ENCODE measurements at places on chromosomes 5 and 9. TPM values are rescaled to one million over a fixed set of nuclear protein-coding genes. Genes with fewer than 3 reads are reported as not detected.
A peak's percentile ranks its signal among the peaks of the same experiment; 100 is the strongest.

The PCDHA9 gene
- 0.22 TPM for total RNA-seq

The OBP2B gene
- total RNA-seq, result not detected

DNA sequence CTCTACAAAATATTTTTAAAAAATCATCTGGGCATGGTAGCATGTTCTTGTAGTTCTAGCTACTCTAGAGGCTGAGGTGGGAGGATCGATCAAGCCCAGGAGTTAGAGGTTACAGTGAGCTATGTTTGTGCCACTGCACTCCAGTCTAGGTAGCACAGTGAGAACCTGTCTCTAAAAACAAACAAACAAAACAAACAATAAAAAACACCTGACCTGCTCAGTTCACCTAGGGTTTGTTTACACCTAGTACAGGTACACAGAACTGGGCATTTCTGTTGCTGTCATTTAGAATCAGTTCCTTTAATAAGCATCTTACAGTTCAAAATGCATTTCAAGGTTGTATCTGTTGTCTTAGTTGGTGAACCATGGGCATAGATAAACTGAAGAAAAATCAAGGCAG, 95.3 kb downstream of the MEGF10 start:
- DNase-seq, result no peak

GRCh38 chr9:84514421-84514820, 155.1 kb upstream of the NTRK2 start:
- no peak for DNase-seq

- no peak for DNase-seq
These were observed 7.2 kb downstream of the CSNK1A1 start for GRCh38 chr5:149544028-149544420.

DNA sequence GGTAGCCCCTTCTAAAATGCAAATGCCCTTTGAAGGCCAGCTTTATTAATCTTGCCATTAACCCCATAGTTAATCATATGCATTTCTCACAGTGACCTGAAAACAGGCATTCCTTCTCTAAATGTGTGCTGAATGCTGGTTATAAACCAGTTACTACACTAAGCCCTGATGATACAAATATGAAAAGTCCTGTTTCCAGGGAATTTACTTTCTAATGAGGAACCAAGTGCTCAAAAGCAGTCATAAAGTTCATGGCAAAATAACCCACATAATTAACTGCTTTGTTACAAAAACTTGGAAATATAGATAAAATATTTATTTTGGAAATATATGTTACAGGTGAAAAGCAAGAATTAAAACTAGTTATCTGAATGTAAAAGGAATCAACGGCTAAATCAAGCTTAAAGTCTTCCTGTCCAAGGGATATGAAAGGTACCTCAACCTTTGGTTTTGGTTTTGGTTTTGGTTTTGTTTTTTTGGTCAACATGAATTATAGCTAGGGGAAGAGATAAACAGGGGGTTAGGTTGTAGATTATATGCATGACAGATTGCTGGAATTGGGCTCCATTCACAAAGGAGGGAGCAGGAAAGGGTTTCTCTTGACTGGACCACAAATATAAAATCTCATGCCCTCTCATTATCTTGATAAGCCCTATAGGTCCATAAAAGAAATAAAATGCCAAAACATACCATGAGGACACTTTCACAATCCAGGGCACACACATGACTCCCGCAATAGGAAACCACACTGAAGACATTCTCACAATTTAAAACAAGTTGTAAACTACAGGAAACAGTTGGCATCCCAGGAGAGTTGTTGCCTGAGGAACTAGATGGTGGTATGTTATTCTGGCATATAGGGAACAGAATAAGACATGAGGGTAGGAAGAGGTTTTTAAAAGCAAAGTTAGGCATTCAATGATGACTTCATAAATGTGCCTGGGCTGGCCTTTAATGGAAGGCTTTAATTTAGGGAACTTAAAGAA, 46.7 kb upstream of the MACIR start:
- no peak for DNase-seq

DNA sequence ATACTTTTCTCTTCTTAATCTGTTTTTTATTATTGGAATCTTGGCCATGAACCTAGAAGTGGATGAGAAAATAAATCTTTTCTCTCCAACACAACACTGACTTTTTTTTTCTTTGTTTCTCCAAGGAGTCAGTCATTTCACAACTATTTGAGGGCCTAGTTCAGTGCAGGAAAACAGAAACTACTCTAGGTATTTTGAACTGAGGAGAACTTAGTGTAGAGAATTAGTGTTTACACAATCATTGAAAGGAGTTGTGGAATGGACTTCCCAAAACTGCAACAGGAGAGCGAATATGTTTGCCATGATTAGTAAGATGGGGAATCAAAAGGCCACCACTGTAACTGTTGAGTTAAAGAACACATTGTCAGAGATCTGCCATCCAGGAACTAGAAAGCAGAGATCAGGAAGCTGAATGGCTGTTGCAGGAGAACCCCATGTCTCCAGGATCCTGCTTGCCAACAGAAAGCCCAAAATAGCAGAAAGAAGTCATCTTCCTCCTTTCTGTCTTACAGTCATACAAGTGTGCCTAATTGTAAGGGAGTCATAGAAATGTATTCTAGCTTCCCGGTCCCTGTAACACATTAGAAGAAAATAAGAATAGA, 20.3 kb upstream of the PCDH1 start:
- DNase-seq, result no peak

DNA sequence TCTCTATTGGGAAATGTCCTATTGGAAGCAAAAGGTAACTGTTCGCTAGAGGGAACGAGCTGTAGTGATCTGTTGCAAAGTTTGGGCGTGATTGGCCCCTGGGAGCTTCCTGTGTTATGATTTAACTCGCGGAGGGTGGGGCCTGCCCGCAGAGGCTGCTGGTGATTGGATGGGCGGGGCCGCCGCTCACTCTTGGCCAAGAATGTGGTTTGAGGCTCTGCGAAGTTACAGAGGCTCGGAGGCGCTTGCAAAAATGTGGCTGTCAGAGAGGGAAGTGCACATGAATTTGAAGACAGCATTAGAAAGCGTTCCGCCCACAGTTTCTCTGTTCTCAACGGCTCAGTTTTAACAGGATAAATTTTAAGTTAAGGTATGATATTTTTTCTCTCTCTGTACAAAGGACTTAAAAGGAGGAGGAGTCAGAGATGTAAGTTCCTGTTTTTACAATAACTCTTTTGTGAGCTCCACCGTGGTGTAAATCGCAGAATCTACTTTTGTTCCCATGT, 46.9 kb downstream of the CNTRL start:
- DNase-seq, result peak; percentile 97

DNA sequence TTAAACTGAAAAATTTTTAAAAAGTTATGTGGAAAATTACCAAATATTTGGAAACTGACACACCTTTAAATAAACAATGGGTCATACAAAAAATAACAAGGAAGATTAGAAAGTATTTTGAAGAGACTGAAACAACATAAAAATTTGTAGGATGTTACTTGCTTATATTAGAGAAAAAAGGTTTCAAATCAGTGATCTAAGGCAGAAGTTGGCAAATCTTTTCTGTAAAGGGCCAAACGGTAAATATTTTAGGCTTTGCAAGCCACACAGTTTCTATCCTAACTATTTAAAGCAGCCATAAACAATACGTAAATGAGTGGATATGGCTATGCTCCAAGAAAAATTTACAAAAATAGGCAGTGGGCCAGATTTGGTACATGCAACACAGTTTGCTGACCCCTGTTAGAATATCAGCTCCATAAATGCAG, 81.3 kb downstream of the OXCT1 start:
- no peak for DNase-seq

DNA sequence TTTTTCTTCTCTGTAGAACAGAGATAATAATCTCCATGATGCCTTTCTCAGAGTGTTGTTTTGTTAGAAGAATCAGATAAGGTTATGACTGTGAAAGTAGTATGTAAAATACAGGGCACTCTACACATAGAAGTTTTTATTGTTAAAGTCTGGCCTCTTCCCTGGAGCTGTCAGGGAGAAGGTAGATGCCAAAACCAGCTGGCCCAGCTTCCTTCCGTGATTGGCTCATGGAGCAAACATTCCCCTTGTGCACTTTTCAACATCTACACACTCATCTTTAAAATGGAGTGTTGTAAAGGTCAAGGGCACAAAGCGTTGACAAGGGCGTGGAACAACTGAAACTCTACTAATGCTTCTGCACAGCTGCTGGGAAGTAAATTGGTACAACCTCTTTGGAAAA, 7.4 kb upstream of the RNF183 start:
- no peak for DNase-seq

- DNase-seq, result no peak
These were observed at the start of gene TLX3 for GRCh38 chr5:171308453-171309275. Gene TLX3 (plus strand): TSS chr5:171309248. CDS start chr5:171309366, 118 bp downstream.

Measured in pancreas (tissue), 10 donors.